ENCODE measurements at places on chromosomes 1 and 21. TPM values are rescaled to one million over a fixed set of nuclear protein-coding genes. Genes with fewer than 3 reads are reported as not detected.

DNA sequence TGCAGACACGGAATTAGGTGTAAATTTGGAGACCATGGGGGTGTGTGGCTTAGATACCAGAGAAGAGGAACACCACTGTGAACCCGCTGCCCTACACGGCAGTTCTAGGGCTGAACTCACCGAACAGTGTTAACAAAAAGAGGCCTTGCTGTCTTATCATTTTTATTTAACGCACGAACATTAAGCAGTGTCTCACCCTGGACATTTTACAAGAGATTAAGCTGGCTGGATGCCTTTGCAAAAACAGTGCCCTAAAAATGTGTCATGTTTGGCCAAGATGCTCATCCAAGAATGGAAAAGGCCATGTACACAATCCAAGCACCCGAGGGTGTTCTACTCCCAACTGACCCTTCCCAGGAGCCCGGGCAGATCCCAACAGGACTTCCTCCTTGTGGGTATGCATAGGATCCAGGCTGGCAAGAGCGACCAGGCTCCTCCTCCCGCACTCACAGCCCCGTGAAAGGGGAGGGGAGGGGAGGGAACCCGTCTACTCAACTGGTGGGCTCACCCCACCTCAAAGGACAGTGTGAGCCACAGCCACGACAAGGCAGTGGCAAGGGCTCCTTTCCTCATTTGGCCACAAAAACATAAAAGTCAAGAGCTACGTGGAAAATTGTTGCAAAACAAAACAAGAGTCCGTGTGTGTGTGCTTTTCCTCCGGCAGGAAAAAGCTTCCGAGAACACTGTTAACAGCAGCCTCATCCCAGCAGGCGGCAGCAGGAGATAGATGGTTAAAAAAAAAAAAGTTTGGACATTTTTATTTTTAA lies 20.3 kb downstream of the C2CD2 start:
- no peaks in the 10 kb centered on the region for H3K36me3 ChIP-seq
- H3K27me3 ChIP-seq: no peaks in the 10 kb centered on the region
- no peak for DNase-seq
- H3K27ac ChIP-seq: peak overlapping the region; percentile 78
- peak overlapping the region; percentile 46 for H3K4me3 ChIP-seq

DNA sequence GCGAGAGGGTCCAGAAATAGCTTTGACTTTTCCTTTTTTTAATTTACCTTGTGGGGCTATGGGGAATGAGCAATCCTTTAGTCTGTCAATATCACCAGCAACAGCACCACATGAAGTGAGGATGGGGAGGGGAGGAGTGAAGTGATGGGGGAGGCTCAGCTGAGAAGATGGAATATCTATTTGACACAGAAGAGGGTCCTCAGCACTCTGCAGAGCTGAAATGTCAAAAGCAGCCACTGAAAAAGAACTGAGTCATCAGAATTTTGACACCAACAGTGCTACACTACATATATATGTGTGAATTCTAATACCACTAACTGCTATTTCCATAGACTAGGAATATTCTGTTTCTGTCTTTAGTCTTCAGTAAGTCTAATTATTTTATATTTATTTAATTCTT lies 427.0 kb upstream of the PBX1 start:
- H3K4me3 ChIP-seq: no peak overlapping the region
- no peaks in the 10 kb centered on the region for H3K36me3 ChIP-seq
- no peak overlapping the region for H3K27ac ChIP-seq
- no peaks in the 10 kb centered on the region for H3K27me3 ChIP-seq

- no peaks in the 10 kb centered on the region for H3K36me3 ChIP-seq
- no peaks in the 10 kb centered on the region for H3K4me1 ChIP-seq
- H3K27me3 ChIP-seq: no peaks in the 10 kb centered on the region
Observed at GRCh38 chr1:84861988-84862644, 30.9 kb downstream of the LPAR3 start.

DNA sequence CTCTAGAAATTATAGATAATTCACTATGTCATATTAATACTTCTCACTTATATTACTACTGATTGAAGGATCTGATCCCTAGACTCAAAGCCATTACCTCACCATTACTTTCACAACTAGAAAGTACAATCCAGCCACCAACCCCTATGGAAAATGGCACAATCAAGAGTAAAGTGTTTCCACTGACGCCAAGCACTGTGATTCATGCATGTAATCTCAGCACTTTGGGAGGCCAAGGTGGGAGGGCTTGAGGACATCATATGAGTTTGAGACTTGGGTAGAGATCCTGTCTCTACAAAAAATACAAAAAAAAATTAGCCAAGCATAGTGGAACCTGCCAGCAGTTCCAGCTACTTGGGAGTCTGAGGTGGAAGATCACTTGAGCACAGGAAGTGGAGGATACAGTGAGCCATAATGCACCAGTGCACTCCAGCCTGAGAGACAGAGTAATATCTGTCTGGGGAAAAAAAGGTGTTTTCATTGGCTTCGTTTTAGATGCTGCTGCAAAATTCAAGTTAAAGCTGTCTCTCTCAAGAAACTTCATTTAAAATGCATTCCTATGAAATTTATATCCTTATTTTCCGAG lies 126.5 kb downstream of the AKT3 start:
- H3K27me3 ChIP-seq: no peaks in the 10 kb centered on the region
- no peaks in the 10 kb centered on the region for H3K36me3 ChIP-seq
- H3K27ac ChIP-seq: no peak overlapping the region
- H3K4me1 ChIP-seq: peaks cover 59% of the 10 kb centered on the region
- no peak overlapping the region for H3K4me3 ChIP-seq
- DNase-seq: no peak

DNA sequence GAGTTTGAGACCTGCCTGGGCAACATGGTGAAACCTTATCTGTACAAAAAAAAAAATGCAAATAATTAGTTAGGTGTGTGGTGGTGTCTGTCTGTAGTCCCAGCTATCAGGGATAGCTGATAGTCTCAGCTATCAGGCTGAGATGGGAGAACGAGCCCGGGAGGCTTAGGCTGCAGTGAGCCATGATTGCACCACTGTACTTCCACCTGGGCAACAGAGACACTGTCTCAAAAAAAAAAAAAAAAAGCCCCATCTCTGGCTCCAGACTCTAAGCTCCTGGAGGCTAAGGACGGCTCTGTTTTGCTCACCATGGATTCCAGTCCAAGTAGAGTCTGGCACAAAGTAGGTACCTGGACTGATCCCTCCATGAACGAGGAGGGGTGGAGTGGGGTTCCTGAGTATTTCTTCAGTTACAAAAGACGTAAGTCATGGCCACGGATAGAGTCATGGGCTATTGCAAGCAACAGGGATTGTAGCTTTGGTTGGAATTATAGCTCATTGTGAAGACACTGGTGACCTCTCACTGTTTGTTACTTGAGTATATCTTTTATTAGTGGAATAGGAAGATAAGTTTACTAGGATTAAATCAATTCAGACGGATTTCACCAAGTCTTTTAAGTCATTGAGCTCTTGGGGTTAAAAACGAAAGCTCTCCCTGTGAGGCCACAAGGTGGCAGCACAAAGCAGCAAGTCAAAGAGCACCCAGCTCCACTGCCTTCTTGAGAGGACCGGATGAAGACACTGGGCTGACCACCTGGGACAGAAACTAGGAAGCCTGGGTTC lies 35.6 kb upstream of the TMEM61 start:
- H3K27me3 ChIP-seq: peaks cover 4% of the 10 kb centered on the region
- H3K4me1 ChIP-seq: no peaks in the 10 kb centered on the region
- H3K27ac ChIP-seq: no peak overlapping the region
- DNase-seq: no peak

Gene MROH9
- total RNA-seq: not detected

Gene GPR25
- total RNA-seq: not detected

Gene RGS4
- 39.9 TPM for total RNA-seq
